ENCODE measurements at places on chromosomes 6 and 20.

DNA sequence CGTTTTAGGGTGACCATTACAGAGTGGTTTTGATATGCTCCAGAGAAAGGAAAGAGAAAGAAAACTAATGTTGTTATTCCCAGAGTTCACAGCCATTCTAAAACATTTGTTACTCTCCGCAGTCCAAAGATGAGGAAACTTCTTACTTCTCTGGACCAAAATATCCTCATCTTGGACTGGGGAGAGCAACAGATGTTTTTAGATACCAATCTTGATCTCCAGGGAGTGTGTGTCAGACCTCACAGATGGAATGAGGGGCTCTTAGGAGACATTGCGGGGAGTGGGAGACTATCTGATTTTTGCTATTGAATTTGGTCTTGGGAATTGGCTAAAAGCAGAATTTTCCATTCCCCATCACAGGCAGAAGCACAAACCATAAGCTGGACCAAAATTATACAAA is 110.8 kb downstream of the TNFAIP3 start:
- DNase-seq, result no peak

- no peak for DNase-seq
Measured at GRCh38 chr6:122696079-122696478, 83.4 kb upstream of the FABP7 start.

GRCh38 chr6:112956696-112957535 is 609.8 kb downstream of the RFPL4B start:
- DNase-seq, result no peak

GRCh38 chr6:51960419-51960818 is 127.0 kb downstream of the PKHD1 start:
- no peak for DNase-seq

GRCh38 chr20:64273109-64273508 is 17.6 kb downstream of the PCMTD2 start:
- no peak for DNase-seq

GRCh38 chr20:41079066-41079465 is 50.4 kb downstream of the TOP1 start:
- no peak for DNase-seq

DNA sequence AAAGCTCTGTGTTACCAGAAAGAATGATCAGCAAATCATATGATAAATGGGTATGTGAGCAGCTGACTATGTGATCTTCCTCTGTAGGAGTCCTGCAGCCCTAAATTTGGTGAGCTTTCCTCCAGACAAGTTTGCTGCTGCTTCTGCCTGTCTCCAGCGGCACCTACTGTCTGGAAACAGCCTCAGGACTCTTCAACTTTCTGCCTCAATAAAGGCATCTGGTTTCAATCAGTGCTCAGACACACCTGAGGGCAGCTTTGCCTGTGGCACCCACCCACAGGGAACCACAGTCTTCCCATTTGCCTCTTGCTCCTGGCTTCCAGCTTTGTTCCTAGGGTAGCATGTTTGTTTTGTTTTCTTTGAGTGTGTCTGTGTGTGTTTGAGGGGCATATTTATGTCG is 727.9 kb upstream of the MAN1A1 start:
- no peak for DNase-seq

GRCh38 chr20:420166-420620 is 12.1 kb downstream of the RBCK1 start:
- DNase-seq, result no peak

DNA sequence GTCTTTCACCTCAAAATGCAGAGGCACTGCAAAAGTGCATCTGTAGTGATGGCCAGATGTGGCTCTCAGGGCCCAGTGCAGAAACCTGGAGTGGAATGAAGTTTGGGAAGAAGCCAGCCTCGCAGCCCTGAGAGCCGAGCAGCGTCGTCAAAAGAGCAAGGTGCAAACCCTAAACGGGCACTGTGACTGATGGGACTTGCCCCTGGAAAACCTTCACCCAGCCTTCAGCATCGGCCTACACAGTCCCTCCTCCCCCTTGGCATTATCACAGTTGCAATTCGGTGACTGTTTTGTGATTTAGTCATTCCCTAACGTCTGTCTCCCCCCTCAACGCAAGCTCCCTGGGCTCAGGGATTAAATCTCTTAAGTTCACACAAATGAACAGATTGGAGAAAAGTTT is 38.6 kb downstream of the TAF4 start:
- no peak for DNase-seq

- no peak for DNase-seq
Measured at GRCh38 chr20:36614781-36615557, 9.4 kb downstream of the RAB5IF start.

DNA sequence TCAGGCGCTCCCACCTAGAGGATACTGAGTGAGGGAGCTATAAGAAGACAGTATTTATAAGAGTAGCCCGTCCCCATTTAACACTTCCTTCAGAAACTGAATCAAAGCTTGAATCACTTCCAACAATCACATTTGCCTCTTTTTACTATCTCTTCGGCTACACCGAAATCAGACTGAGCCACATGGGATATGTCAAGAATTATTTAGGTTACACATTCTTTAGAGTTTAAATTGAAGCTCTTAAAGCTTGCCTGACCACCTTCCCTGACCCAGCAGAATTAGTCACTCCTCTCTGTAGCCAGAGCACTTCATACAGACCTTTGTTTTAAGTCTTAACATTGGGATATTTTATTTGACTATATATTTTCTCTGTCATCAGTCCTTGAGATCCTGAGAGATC is 163.7 kb downstream of the MAFB start:
- DNase-seq, result no peak

DNA sequence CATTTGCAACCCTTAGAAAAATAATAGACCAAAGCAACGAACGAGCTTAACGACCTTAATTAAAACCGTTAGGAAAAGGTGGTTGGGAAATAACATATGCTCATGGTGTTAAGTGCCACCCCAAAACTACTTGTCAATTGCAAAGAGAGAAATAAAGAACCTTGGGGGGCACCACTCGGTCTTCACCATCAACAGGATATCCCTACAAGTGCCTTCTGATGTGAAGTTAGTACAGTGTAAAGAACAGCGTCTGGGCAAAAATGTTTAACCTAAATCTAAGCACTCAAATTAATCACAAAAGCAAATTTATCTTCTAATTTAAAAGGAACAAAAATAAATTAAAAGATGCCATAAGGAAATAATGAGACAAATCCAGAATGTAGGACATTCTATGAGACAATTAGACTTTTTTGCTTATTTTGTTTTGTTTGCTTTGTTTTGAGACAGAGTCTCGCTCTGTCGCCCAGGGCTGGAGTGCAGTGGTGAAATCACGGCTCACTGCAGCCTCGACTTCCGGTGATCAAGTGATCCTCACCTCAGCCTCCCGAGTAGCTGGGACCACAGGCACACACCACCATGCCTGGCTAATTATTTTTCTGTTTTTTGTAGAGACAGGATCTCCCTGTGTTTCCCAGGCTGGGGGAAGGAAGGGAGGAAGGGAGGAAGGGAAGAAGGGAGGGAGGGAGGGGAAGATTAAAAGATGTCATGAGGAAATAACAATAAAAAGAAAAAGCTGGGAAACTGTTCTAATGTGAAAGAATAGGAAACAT is 41.3 kb upstream of the BTN3A2 start:
- no peak for DNase-seq

GRCh38 chr6:166438211-166438861 is 55.6 kb upstream of the MPC1 start:
- DNase-seq, result no peak

DNA sequence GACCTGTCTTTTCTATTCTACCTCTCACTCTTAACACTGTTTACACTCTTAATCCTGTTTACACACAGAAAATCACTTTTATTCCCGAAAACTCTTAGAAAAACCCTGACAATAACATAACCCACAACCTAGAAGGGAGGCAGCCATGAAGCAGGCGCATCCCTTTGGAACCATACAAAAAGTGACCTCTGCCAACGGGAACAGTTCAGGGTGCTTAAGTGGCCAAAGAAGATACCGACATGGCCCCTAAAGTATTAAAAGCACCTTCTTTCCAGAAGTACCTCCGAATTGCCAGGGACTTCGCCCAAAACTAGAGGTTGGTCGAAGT is 490 bp downstream of the MMUT start:
- no peak for DNase-seq

GRCh38 chr6:167921831-167922230 is 75.6 kb upstream of the KIF25 start:
- no peak for DNase-seq

- DNase-seq, result no peak
Measured at GRCh38 chr6:26594131-26594498, 2.6 kb upstream of the ABT1 start.

GRCh38 chr6:40369891-40370290 is 217.3 kb downstream of the LRFN2 start:
- no peak for DNase-seq

DNA sequence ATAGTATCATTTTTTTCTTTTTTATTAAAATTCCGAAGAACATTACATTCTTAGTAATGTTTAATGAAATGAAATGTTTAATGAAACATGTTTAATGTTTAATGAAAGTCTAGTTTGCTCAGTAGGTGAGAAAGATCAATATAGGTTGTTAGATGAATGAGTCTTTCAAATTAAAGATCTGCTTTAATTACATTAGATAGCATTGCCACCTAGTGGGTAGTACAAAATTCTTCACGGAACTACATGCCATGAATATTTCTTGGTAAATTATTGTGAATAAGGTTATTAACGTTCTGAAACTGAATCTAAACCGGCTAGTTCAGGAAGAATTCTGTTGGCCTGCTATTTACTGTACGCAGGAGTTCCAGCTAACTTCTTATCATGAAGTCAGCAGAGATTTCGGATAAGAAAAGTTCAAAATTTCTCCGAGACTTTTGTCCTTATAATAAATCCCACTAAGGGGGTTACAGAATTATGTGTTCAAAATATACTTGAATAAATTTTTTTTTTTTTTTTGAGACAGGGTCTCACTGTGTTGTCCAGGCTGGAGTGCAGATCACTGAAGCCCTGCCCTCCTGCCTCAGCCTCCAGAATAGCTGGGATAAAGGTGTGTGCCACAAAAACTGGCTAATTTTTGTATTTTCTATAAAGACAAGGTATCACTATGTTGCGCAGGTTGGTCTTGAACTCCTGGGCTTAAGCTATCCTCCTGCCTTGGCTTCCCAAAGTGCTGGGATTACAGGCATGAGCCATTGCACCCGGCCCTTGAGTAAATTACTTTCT is 7.9 kb upstream of the GMNN start:
- no peak for DNase-seq

- no peak for DNase-seq
Measured at GRCh38 chr6:11917951-11918738, 94.0 kb upstream of the HIVEP1 start.

GRCh38 chr6:3769610-3770009 is 18.1 kb upstream of the PXDC1 start:
- DNase-seq, result no peak

- no peak for DNase-seq
Measured at GRCh38 chr6:17972074-17972952, 15.1 kb downstream of the KIF13A start.

DNA sequence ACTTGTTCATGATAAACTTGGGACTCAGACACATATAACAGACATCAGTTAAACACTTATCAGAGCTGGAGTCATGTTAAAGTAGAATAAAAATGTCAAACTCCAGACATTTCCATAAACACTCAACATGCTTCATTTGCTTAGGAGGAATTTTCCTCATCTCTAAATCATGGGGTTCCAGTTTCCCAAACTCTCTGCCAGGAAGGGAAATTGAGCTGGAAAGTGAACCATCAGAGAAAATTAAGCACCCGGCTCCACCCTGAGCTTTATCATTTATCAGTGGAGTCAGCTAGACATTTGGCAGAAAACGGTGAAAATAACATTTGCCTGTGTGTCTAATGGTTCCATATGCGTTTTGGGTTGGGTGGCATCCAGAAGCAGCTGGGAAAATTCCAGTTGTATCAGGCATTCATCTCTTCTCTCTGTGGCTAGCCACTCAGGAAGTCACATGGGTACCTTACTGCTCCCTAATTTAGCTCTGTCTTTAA is 25.3 kb upstream of the ZNFX1 start:
- no peak for DNase-seq

- no peak for DNase-seq
Measured at GRCh38 chr20:22667198-22667597, 82.8 kb upstream of the FOXA2 start.

GRCh38 chr6:160952633-160953281 is 38.8 kb upstream of the MAP3K4 start:
- DNase-seq, result no peak

GRCh38 chr6:12137480-12137879 is 125.4 kb downstream of the HIVEP1 start:
- no peak for DNase-seq

- no peak for DNase-seq
Measured at GRCh38 chr20:24132246-24132645, 143.7 kb upstream of the GGTLC1 start.

- DNase-seq, result no peak
Measured at GRCh38 chr20:46720776-46721425, 11.5 kb downstream of the SLC2A10 start.

- no peak for DNase-seq
Measured at GRCh38 chr6:3878048-3878666, 29.0 kb downstream of the FAM50B start.

DNA sequence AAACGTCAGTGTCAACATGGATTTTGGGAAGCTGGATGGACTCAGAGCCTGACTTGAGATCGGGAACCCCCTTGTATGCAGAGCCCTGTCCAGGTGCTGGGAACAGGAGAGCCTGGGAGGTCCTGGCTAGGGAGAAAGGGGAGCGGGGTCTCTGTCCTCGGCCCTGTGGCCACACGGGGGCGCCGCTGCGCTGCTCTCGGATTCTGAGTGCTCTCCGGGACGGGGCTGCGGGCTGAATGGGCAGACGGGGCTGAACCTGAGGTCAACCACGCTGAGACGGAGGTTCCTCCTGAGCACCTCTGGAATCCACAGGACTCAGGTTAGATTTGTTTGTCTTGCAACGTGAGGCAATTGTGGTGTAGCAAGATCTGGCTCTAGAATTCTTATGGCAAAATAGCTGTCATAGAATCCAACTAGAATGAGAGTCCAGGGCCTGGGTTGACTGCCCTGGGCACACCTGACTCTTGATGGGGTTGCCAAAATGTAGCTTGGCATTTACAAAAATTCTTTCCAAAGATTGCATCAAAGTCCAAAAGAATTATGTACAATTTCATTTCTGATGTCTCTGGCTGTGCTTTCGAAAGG is 20.6 kb upstream of the HLA-F start:
- DNase-seq, result no peak

DNA sequence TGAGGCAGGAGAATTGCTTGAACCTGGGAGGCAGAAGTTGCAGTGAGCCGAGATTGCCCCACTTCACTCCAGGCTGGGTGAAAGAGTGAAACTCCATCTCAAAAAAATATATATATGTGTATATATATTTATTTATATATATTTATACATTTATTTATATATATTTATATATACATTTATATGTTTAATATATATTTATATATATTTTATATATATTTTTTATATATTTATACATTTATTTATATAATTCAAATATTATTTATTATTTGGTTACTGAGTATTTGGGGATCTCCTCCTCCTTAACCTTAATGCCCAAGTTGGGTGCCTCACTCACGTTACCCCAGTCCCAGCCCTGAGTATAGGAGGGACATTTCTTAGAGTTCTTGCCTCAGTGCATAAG is 2.7 kb downstream of the FAM50B start:
- DNase-seq, result no peak
